Stimulated activated naive CD8-positive, alpha-beta T cell treated with anti-CD3 and anti-CD28 coated beads, Interleukin-15, amount 100 ng/mL, for 72 hours (primary cell): ENCODE measurements at places on chromosomes 13 and 19.

DNA sequence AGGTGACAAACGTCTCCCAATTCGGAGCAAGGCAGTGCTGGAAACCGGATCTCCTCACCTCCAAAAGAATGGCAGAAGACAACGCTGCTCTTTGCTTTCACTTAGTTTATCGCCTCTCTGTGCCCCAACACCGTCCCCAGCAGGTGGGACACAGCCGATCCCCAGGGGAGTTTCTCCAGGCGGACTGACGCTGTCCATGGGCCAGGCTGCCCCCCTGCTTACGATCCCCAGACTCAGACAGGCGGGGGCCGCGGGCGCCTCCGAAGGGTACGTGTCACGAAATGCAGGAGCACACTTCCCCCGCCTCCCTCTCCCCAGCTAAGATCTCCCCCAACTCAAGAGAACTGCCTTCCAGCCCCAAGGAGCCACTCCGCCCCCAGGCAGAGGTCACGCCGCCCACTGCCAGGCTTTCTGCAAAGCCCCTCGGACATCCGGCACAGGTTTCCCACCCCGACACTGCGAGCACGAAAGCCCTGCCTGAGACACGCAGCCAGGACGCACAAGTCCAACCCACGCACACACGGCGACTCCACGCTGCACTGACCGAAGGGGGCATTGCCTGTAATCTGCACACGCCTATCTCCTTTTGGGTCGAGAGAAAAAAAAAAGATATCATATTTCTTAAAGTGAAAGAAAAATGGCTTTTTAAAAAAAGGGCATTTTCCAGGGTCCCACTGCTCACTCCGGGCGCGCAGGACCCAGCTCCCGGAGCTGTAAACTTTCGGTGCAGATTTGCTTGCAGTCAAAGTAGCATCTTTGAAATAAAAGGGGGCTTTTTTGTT lies 2.0 kb downstream of the SPRY2 start:
- no peak for DNase-seq

GRCh38 chr19:1566392-1567115 lies 1.6 kb downstream of the MEX3D start:
- DNase-seq = no peak

- no peak for DNase-seq
Measured at GRCh38 chr13:100464006-100464405, 124.6 kb downstream of the GGACT start.

DNA sequence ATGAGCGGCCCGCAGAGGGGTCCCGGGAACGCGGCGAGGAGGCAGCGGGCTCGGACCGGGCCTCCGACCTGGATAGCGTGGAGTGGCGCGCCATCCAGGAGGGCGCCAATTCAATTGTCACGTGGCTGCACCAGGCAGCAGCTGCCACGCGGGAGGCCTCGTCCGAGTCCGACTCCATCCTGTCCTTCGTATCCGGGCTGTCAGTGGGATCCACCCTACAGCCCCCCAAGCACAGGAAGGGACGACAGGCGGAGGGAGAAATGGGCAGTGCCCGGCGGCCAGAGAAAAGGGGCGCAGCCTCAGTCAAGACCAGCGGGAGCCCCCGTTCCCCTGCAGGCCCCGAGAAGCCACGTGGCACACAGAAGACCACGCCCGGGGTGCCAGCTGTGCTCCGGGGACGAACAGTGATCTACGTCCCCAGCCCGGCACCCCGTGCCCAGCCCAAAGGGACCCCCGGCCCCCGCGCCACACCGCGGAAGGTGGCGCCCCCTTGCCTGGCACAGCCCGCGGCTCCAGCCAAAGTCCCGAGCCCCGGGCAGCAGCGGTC lies 10.7 kb downstream of the C19orf25 start:
- DNase-seq = no peak

- DNase-seq = peak; percentile 48
Measured at GRCh38 chr13:24709186-24709913, 29.1 kb downstream of the ATP12A start.

GRCh38 chr13:25059958-25060357 lies 36.0 kb upstream of the PABPC3 start:
- no peak for DNase-seq

- DNase-seq = peak; percentile 90
Measured at GRCh38 chr19:1066748-1067340, at the start of gene ARHGAP45. TSS of gene ARHGAP45 (plus strand) at chr19:1067167. CDS start at chr19:1067406, 239 bp downstream.

DNA sequence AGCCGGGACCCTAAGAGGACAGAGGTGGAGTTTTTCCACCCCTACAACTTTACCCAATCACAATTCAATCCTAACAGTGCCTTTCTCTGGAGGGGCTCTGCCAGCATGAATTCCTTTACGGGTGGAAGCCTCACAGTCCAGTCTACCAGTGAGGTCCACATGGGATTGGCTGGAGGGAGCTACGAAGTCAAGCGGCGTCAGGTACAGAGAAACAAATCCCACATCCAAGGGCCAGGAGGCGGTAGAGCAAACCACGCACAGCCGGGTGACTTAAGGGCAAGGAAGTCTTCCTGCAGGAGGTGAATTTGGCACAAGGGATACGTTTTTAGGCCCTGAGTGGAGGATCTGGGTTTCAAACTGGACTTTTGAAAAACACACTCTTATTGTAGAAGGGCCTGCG lies 199.6 kb downstream of the UQCRFS1 start:
- no peak for DNase-seq

GRCh38 chr13:99693852-99694611 lies 192.8 kb downstream of the TM9SF2 start:
- no peak for DNase-seq

DNA sequence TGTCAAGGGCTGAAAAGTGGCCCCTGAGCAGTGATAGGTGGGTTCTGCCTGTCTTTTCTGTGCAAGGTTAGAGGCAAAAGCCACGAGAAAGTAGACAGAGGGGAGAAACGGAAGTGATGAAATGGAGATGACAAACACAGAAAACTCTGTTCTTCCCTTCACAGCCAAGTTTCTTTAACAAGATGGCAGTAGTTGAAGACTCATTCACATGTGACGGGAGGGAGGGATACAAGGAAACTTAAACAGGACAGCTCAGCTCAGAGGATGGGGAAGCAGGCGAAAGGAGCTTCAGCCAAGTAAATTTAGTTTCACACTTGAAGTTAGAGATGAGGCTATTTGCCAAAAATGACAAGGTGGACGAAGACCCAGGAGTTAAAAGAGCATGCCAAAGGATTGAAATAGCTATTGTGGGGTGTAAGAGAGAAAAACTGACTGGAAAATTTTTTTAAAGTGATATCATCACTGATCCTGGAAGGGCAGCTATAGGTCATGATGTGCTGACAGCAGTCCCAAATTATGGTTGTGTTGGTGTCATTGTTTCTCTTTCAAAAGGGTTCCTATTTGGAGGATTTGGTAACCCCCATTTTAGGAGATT lies 347.9 kb downstream of the EFNB2 start:
- no peak for DNase-seq

DNA sequence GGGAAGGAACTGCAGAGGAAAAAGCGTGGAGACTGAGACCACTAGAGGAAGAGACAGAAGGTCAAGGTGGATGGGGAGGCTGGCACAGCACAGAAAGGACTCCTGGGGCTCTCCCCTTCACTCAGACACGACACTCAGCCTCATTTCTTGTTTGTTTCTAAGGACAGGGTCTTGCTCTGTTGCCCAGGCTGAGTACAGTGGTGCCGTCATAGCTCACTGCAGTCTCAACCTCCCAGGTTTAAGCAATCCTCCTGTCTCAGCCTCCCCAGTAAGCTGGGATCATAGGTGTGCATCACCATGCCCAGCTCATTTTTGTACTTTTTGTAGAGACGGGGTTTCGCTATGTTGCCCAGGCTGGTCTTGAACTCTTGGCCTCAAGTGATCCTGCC lies 11.4 kb upstream of the SEMA6B start:
- no peak for DNase-seq

GRCh38 chr19:47309038-47309437 lies 623 bp upstream of the C5AR1 start:
- no peak for DNase-seq

- no peak for DNase-seq
Measured at GRCh38 chr13:101783554-101783953, 331.1 kb downstream of the ITGBL1 start.

DNA sequence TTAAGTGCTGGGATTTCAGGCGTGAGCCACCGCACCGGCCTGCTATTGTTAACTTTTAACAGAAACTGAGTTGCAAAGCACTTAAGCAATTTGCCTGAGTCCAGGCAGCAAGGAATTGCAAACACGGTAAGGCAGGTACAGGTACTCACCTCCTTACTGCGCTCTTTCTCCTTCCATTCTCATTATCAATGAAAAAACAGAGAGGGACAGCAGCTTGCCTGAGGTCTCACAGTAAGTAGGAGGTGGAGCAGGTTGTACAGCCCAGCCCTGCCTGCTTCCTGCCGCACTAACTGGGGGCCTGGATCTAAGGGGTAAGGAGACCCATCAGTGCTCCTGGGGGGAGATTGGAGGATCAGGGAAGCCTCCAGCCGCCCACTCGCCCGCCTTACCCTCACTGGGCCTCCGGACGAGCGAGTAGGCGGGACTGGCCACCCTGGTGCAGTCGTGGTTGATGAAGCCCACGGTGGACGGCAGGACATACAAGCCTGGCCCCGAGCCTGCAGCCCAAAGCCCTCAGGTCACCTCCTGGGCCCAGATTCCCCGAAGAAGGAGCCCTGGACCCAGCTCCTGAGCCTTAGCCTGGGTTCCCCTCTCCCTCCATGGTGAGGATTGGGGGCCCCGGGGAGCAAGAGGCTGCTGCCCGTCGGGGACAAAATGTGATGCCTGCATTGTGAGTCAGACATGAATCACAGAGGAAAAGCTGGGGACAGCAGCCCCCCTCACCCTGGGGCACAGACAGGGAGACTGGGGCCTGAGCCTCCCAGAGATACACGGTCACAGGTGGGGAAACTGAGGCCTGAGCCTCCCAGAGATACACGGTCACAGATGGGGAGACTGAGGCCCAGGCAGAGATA lies 11.4 kb upstream of the SHC2 start:
- DNase-seq = no peak

DNA sequence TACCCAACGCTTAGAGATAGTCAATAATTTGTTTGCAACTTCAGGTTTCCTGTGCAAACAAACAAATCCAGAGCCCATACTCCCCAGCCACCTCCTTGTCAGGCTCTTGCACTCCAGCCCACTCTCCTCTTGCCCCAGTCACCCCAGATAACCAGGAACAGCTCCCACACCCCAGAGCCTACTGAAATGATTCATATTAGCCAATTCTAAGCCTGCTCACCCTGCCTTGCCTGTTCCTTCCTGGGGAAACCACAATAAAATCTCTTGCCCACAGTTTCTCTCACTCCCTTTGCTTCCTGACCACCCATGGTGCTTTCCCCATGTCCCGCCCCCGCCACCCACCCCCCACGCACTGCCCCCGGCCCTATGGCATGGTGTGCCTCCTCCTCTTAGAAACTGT lies 3.8 kb upstream of the ACTL9 start:
- peak; percentile 28 for DNase-seq

DNA sequence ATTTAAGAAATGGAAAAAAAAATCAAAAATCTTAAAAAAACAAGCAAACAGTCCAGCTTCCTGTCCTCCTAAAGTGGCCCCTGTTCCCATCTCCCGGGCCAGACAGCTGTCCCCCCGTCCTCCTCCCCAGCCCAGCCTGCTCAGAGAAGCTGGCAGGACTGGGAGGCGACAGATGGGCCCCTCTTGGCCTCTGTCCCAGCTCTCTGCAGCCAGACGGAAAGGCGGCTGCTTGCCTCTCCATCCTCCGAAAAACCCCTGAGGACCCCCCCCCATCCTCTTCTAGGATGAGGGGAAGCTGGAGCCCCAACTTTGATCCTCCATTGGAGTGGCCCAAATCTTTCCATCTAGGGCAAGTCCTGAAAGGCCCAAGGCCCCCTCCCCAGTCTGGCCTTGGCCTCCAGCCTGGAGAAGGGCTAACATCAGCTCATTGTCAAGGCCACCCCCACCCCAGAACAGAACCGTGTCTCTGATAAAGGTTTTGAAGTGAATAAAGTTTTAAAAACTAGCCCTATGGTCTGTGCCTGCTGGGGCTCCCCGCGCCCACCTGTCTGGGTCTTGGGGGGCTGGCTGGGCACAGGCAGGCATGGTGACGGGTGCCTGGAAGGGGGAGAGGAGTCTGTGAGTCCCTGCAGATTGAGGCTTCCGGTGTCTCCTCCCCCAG lies 3.8 kb downstream of the GADD45GIP1 start:
- no peak for DNase-seq

- peak; percentile 63 for DNase-seq
Measured at GRCh38 chr13:98480915-98481877, 95.7 kb downstream of the STK24 start.

- DNase-seq = no peak
Measured at GRCh38 chr19:6020972-6021805, 43.2 kb upstream of the RANBP3 start.

GRCh38 chr13:97751477-97751876 lies 202.0 kb upstream of the IPO5 start:
- no peak for DNase-seq

DNA sequence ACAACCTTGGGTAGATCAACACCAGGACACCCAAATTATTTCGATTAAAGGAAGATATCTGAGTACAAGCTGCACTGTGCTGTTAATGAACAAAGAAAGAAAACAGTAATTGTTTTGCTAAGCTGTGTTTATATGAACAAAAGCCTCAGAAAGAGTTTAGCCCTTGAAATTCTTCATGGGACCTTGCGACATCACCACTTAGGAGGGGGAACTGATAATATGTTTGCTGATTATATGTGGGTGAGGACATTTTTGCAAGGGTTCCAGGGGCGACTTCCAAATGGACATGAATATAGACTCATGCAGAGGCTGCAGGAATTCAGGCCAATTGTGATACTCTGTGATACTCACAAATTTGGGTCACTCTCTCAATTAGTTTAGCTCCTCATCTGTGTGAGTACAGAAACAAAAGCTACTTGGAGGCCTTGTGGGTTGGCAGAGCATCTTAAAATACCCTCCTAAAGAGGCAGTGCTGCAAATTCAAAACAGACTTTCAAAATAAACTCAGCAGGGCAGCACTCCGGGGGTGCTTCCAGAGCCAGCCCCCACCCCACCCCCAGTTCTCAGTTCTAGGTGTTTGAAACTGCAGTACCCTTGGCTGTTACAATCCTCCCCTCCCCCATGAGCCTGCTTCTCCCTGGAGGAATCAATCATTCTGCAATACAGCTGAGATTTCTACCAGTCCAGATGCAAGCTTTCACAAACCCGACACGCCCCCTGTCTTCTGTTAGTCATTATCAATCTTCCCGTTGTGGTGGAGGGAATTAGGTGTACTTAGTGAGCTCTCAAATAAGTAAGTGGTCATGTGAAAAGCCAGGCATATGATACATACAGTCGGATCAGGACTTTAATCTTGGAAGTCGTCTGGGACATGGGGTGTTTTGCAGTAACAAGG lies 97.0 kb upstream of the MBNL2 start:
- no peak for DNase-seq

- no peak for DNase-seq
Measured at GRCh38 chr19:10748927-10749434, 31.1 kb downstream of the DNM2 start.

DNA sequence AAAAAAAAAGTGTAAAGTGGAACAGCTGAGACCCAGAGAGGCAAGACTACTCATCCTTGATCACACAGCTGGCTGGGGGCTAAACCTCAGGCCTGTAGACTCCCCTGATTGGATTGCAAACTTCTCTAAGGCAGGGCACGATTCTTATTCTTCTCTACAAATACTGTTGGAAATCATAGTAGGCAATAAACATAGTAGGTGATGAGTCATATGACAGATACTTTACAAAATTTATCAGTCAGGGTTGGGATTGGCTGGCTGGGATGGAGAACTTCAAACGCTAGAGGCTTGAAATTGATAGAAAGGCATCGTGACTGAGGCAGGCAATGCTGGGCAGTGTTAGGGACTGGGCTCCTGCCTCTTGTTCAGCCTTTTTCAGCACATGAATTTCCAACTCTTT lies 5.9 kb upstream of the MATK start:
- DNase-seq = no peak
